ENCODE measurements at places on chromosomes 3 and 15.

DNA sequence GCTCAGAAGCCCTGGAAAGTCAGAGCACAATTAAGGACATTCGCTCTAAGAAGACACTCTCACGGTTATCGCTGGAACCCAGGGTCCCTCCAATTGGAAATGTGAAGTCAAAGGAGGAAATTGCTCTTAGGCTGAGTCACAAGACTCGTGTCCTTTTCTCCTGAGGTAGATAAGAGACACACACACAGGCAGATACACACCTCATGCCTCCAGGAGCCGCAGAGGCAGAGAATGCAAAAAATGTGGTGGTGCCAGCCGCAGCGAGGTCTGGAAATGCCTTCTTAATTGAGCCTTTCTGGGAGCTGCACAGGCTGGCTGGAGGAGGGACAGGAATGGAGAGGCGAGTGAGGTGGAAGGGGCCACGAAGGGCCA lies 189.3 kb downstream of the OPA1 start:
- DNase-seq = no peak

DNA sequence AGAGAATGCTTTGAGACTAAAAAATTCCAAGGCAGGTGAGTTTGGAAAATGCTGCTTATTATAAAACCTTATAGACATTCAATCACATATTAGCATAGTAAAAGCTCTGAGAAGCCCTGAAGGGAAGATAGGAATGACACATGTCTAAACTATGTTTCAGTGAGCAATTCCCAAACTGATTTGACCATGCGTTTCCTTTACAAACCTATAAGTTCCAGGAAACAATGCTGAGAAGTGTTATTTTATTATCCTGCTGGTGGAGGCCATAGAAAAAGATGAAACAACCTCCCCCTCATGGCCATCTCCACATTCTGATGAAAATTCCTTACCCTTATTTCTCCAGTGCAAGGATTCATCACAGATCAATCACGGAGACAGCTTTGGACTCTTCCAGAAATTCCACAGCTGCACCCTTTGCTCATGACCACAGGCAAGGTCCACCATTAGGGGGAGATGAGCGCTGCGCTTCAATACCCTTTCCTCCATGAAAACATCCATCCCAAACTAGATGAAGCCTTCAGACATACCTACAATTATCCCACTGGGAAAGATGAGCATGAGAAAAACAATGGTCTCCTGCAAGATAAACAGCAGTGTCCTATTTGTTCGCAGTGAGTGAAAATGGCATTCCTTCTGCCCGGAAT lies 372.1 kb downstream of the MAGI1 start:
- no peak for DNase-seq

- DNase-seq = no peak
These were observed 11.0 kb downstream of the STARD5 start for GRCh38 chr15:81312790-81313543.

- peak; percentile 22 for DNase-seq
These were observed 91.3 kb downstream of the SHQ1 start for GRCh38 chr3:72756900-72757299.

DNA sequence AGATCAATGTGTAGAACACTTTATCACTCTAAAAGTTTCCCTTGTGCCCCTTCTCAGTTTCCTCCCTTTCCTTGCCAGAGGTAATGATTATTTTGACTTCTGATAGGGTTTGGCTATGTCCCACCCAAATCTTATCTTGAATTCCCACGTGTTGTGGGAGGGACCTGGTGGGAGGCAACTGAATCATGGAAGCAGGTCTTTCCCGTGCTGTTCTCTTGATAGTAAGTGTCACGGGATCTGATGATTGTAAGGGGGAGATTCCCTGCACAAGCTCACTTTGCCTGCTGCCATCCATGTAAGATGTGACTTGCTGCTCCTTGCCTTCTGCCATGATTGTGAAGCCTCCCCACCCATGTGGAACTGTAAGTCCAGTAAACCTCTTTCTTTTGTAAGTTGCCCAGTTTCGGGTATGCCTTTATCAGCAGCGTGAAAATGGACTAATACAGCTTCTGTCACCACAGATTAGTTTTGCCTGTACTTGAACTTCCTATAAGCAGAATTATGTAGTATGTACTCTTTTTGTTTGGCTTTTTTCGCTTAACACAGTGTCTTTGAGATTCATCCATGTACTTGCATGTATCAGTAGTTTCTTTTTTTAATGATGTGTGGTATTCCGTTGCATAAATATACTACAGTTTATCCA lies 7.2 kb downstream of the FEM1B start:
- no peak for DNase-seq

DNA sequence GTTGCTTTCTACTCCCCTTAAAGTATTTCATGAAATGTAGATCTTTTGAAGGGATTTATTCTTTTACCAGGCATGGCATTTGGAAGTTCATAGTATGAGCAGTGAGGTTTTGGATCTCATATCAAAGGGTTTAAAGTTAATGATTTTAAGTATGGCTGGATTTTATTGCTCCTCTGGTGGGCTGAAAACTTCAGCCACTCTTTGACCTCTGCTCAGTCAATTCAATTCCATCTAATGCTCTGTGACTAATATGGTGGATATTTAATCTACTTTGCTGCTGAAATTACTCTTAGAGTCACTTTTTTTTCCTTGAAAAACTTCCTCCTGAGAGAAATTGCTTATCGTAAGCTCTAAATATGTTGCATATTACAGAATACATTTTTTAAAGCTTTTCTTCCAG lies 218.6 kb downstream of the NR2F2 start:
- DNase-seq = no peak

- DNase-seq = no peak
These were observed 153.5 kb downstream of the CLSTN2 start for GRCh38 chr3:140088513-140088912.

DNA sequence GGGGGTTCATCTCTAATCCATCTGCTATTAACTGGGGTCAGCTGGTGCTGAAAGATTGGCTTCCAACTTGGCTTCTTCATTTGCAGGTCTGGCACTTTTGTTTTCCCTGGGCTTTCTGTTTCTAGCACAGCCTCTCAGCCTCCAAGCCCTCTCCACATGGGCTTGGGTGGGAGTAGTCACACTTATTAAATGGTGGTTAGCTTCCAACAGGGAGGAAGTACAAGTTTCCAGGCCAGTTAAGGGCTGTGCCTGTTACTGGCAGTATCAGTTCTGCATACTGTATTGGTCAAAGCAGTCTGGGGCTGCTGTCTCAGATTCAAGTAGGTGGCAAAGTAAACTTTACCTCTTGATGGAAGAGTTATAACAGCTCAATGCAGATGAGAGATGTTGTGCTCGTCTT lies 627.1 kb upstream of the CCDC54 start:
- DNase-seq = no peak

DNA sequence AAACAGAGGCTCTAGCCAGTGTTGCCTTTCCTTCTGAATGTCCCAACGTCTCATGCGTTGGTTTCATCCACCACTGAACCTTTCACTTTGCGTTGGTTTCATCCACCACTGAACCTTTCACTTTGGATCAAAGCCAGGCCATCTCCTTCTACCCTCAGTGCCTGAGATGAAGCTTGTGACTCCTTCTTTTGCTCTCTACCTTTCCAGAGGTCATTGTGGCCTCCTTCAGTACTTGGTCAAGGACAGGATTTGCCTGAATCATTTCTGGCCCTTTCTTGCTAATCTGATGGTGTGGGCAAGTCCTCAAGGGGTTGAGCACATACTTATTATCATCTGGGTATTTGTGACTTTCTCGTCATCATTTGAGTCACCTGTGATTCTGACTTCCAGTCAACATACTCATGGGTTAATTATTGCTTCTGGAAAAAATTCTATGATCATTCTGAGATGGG lies 50.0 kb downstream of the SELENOT start:
- DNase-seq = no peak

DNA sequence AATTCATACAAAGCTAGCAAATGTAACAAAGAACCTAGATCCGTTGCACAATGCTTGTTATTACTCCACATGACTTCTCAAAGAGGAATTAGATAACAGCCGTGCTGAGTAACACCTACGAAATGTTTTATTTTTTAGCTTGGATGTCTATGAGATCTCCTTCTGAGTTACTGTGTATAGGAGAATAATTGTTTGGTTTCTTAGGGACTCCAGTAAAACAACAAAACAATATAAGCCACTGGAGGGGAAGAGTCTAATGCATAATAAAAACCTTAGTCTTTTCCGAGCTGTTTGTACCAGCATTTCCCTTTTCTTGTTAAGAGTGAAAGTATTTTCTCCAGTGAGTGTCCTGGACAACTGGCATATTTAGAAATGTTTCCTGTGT lies 15.6 kb downstream of the SNAP23 start:
- DNase-seq = no peak

DNA sequence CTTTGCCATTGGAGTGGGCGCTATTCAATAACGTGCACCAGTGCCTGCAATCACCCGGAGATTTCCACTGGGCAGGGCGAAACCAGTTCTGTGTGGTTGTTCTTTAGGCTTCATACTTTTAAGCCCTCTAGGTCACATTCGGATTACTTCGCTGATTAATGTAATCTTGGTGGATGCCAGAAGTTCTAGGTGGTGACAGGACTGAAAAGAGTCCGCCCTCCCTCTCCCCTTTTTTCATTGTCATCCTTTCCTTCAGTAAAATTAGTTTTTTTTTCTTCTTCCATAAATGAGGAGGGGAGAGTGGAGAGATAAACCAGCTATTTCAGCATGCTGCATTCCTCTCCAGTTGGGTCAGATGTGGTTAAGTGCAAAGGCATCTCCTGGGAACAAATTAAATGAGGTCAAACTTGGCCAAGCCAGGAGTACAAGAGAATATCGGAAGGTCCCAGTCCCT lies 2.3 kb upstream of the SLC2A2 start:
- DNase-seq = no peak

- no peak for DNase-seq
These were observed 45.2 kb upstream of the BDH1 start for GRCh38 chr3:197600796-197601565.

DNA sequence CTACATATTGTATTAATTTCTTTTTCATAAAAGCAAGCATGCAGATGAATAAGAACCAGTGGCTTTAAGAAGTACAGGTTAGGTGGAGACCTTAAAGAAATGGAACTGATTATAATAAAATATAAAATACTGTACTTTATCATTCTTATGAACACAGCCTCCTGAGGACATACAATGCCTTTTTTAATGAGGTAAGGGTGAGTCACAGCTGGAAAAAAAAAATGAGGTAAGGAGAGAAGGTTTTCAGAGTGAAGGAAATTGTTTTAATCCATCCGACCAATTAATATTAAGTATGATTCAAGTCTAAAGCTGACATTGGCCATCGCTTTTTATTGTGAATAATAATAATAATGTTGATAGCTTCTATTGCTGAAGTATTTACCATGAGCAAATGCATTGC lies 170.3 kb upstream of the SOX2 start:
- DNase-seq = no peak

- no peak for DNase-seq
These were observed 449.3 kb upstream of the THRB start for GRCh38 chr3:24943961-24944360.

All from stimulated activated CD4-positive, alpha-beta T cell treated with anti-CD3 and anti-CD28 coated beads, Interleukin-4, amount 100 ng/mL, for 4 hours (primary cell).